ENCODE measurements at places on chromosomes 7 and 10.
A peak's percentile ranks its signal among the peaks of the same experiment; 100 is the strongest.

GRCh38 chr7:15279640-15280039 is 282.2 kb downstream of the AGMO start:
- DNase-seq = no peak

- no peak for DNase-seq
Observed at GRCh38 chr10:104735036-104735756, 94.1 kb downstream of the SORCS3 start.

DNA sequence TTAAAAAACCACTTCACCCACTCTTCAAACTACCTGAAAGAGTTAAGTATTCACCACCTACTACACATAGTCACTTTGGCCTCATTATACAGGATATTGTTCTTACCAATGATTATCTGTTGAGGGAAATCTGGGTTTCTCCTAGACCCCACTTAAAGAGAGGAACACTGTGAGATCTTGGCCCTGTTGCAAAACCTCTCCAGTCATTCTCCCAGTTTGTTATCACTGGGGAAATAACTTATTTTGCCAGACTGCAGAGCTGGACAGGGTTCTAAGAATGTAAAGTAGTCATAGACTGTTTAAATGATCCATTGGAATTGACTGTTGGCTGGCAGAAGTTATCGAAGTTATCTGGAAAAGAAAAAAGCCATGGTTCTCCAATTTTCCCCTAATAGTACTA is 143.8 kb downstream of the HGF start:
- DNase-seq = no peak

DNA sequence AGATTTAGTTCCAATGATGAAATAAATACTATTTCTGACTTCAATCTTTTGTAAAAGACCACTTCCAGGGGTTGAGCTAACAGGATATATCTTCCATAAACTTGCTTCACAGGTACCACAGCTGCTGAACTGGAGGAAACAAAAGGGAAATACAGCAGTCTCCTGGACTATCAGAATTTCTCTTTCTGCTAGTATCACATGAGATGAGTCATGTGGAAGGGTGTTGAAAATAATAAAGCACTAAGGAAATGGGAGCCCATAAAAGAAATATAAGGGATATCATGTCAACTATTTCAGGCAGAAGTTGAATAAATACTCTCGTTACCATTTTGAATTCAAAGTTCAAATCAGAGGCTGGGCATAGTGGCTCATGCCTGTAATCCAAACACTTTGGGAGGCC is 250.3 kb upstream of the NFE2L3 start:
- no peak for DNase-seq

GRCh38 chr7:134058980-134059379 is 68.2 kb upstream of the LRGUK start:
- peak; percentile 18 for DNase-seq
